ENCODE measurements at places on chromosomes 7 and 10.

- DNase-seq, result no peak
These were observed 67.9 kb upstream of the OGDHL start for GRCh38 chr10:49830016-49830415.

GRCh38 chr7:50556247-50556991, 8.8 kb downstream of the DDC start:
- no peak for DNase-seq

- no peak for DNase-seq
These were observed 160.9 kb downstream of the FZD1 start for GRCh38 chr7:91425149-91425548.

GRCh38 chr10:32056136-32057035, at the start of gene KIF5B:
Gene KIF5B (minus strand): TSS chr10:32056425. CDS start chr10:32055973, 452 bp downstream.
- peak; percentile 87 for DNase-seq

DNA sequence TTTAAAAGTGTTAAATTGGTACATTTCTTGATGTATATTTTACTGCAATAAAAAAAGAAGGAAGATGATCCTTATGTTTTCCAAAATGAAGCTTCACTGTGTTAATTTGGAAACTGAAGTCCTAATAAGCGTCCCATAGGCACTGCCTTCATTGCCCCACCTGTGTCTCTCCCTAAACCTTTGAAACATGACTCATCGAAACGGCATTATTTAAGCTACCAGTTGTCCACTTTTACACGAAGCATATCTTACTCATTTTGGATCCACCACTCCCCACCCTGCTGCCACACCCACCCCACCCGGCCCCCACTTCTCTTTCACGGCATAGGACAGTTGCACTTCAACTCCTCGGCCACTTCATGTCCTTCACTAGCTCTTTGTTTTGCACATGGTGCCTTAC, 85.5 kb downstream of the KIAA1549 start:
- no peak for DNase-seq

DNA sequence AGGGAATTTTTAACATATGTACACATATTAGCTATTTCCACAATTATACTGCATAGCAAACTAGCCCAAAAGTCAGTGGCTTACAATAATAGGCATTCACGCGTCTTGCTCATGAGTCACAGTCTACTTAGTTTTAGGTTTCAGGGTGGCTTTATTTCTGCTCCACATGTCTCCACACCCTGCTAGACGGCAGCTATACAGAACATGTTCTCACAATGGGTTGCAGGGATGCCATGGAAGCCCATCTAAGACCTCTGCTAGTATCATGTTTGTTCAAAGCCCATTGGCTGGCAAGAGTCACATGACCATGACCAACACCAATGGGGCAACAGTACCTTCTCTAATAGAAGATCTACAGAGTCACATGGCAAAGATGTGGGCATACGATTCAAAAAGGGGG, 96.3 kb upstream of the NEBL start:
- no peak for DNase-seq

DNA sequence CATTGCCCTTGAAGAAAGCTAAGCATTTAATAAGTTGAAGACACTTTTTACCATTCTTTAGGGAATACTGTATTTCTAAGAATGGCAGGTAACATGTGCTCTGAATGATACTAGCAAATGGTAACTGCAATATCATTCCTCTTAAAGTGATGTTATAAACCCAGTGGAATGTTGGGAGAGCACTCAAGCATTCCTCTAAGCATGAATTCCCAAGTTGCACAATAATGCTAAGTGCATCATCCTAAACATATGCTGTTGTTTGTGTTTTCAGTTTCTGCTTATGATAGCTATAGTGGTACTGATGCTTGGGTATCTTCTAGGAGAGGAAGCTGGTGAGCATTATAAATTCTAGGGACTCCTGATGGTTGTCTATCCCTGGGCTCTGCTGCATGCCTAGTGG, 673.9 kb downstream of the PHTF2 start:
- DNase-seq, result no peak

DNA sequence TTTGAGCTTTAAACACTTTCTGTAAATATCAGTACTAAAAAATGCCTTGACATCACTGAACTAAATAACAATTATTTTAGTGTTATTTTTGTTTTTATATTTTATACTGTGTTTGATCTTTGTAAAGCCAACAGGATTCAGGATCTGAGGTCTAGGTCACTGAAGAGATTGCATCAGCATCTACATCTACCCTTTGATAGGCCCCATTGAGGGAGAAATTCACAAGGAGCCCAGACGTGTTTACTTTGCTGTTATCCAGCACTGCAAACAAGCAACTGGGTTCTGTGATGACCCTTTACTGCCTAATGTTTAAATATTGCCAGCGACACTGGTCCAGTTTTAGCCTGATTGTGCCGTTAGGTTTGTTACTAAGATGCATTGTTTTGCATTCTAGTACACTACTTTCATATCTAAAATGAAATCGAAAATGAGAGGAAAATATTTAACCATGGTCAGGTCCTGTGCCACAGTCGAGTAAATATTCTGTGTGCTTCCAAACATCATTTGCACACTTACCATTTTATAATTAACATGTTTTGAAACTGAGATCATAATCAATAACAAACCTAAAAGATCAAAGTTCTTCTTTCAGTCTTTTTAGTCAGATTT, 48.7 kb downstream of the SP8 start:
- no peak for DNase-seq

DNA sequence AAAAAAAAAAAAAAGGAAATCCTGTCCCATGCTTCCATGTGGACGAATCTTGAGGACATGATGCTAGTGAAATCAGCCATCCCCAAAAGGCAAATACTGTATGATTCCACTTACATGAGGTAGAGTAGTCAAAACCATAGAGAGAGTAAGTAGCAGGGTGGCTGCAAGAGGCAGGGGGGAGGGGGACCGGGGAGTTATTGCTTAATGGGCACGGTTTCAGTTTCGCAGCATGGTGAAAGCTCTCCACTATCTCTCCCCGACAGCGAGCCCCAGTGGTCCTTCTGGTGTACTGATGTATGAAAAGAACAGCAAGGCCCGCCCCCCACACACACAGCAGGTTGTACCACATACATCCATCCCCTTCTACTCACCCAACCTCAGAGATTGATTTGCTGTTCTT, 32.8 kb downstream of the NOD1 start:
- DNase-seq, result peak; percentile 54

DNA sequence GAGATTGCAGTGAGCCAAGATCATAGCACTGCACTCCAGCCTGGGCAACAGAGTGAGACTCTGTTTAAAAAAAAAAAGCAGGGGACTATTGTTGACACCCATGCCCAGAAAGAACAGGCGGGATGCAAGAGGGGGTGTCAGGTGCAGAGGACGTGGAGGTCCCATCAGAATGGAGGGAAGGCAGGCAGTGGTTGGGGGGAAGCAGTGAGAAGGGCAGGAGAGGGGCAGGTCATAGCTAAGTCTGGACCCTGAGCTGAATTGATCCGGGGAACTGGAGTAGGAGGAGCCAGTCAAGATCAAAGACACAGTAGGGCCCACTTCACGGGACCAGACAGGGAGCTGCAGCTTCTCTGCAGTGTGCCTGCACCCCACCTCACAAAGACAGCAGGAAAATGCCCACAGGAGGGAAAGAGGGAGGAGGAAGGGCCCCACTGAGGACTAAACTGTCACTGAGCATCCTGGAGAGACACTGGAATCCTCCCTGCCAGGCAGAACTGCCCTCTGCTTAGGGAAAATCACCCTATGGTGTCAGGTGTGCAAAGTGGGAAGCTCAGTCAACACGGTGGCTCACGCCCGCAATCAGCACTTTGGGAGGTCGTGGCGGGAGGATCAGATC, 27.3 kb upstream of the ECHDC3 start:
- DNase-seq, result no peak

- no peak for DNase-seq
These were observed 18.2 kb downstream of the HIF1AN start for GRCh38 chr10:100553929-100554328.

GRCh38 chr7:149053885-149054284, 25.6 kb upstream of the PDIA4 start:
- DNase-seq, result no peak

DNA sequence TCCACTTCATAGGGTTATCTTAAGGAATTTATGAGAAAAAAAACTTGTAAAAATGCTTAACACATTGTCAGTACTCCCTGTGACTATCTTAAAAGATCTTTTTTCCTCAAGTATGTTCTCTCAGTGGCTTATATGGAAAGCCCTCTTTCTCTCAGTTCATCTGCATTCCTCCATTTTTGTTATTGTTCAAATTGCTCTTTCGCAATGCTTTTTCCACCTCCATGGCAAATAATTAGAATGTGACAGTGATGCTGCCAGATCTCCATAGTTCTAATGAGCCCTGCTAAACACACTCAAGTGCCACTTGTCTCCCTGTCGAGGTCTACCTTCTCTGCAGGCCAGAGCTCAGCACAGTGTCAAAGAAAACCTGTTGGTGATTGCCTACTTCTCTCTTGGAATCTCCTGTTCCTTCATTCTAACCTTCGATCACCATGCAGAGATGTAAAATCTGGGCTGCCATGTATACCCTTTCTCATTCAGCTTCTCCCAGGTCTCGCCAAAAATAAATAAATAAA, 37.2 kb upstream of the ABCB5 start:
- DNase-seq, result no peak

GRCh38 chr10:8054244-8054493, 319 bp upstream of the GATA3 start:
- no peak for DNase-seq

DNA sequence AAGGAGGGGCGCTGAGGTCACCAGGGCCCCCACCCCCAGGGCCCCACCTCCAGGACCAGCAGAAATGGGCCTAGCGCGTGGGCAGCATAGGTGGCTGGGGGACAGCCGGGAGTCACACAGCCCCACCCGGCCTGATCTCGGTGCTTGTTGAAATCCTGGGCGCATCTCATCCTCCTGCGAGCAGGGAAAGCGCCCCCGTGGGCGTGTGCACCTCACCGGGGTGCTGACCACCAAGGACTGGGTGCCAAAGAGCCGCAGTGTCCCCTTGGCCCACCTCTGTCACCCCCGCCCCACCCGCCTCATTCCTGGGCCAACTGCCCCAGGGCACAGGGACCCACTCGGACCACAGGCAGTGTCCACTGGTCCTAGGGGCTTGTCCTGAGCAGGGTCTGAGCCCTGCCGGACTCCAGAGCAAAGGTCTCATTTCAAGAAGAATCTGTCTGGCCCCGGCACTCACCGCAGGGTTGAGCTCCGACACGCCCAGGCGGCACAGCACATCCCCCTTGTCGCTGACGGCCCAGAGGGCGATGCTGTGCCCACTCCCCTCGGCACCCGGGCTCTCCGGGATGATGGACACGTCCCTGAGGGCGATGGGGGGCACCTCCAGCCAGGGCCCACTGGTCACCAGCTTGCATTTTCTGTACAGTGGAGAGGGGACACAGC, 11.4 kb downstream of the BHLHA15 start:
- DNase-seq, result no peak

- no peak for DNase-seq
These were observed 1.7 kb downstream of the ESYT2 start for GRCh38 chr7:158827411-158828132.

GRCh38 chr10:81871558-81871957, 3.4 kb upstream of the NRG3 start:
- DNase-seq, result no peak

- no peak for DNase-seq
These were observed 99.6 kb upstream of the SEMA3D start for GRCh38 chr7:85286446-85286845.

DNA sequence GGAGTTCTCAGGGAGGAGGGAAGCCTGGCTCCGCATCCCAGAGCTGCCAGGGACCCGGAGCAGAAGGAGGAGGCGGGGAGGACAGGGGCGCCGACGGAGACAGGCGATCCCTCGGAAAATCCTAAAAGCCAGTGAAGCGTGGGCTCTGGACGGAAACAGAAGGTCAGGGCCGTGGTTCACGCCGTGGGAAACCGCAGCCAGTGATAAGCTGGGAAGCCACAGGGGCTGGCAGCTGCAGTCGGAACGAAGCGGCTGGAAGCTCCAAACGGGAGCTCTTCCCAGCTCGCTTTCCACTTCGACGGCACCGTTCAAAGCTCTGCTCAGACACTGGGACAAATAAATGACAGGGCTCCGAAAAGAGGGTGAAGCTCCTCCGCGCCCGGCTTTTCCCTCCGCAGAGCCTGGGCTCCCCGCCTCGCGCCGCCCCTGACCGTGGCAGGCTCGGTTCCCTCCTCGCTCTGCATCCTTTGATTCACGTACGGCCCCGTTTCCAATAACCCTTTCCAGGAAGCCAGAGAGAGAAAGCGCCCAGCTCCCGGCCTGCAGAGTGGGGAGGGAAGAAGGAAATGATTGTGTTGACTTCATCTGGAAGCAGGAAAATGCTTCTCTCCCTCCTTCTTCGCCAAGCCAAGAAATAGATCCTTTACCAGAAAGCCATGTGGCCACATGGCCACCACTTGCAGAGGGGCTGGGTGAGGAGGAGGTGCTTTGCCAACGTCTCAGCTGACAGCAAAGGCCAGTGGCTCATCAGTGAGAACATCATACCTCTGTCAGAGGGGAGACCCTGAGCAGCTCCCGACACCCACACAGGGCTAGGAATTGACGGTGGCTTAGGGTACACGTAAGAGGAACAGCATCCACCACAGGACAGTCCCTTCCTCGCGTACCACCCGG, 57.4 kb downstream of the ADRB1 start:
- DNase-seq, result peak; percentile 2

GRCh38 chr10:43222210-43222720, 44.6 kb downstream of the RASGEF1A start:
- DNase-seq, result peak; percentile 8

GRCh38 chr10:64515970-64516699, 994.9 kb downstream of the REEP3 start:
- no peak for DNase-seq

DNA sequence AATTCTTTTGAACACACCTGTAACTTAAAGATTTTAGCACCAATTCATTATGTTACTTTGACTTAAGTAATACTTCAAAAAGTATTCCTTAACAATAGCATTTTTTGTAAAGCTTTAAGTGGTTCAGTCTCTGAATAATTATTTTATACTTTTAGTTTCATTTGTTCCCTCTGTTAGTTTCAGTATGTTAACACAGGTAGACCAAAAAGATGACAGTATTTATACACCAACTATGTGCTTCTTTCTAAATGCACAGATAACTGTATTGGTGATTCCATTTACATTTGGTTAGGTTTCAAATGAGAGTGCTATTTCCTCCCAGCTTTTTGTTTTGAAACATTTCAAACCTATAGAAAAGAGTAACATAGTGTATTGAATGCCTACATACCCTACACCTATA, 14.0 kb downstream of the RALA start:
- no peak for DNase-seq

DNA sequence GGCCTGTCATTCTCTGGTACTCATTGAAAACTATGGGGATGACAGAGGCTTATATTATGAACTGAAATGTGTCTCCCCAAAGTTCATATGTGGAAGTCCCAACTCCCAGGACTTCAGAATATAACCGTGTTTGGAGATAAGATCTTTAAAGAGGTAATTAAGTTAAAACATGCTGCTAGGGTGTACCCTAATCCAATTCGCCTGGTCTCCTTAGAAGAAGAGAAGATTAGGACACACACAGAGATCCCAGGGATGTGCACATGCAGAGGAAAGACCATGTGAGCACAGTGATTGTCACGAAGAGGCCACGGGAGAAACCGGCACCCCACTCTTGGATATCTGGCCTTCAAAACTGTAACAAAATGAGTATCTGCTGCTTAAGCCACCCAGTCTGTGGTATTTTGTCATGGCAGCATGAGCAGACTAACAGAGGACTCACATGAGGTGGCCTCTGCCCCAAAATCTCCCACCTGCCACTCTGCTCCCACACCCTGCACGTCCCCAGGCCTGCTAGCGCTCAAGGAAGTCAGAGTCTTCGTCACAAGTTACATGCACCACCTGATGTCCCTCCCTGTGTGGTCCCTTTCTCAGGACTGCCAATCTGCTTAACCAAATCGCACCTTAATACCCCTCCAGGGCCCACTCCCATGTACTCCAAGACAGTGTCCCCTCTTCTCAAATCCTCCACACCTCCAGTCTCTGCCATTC, 26.8 kb downstream of the PLAC9 start:
- DNase-seq, result no peak

All from head of caudate nucleus (tissue), 42 donors.